Bronchial epithelial cell (primary cell): ENCODE measurements at places on chromosomes 5 and 9. TPM values are rescaled to one million over a fixed set of nuclear protein-coding genes. Genes with fewer than 3 reads are reported as not detected.

Gene ROPN1L
- 0.13 TPM in 1 of 2 replicates, not detected in the other for total RNA-seq

Gene HAVCR1
- total RNA-seq = not detected in 2 replicates

Gene TMC1
- 1.0 TPM in 1 of 2 replicates, not detected in the other for total RNA-seq

Gene TRIP13
- 0.77 and 1.8 TPM in 2 replicates for total RNA-seq

Gene FCN1
- not detected in 2 replicates for total RNA-seq

Gene SOX30
- under 0.01 TPM in 1 of 2 replicates, not detected in the other for total RNA-seq

Gene ANKRD18A
- 1.6 and 3.3 TPM in 2 replicates for total RNA-seq

Gene OLFM1
- total RNA-seq = 0.13 and 0.26 TPM in 2 replicates

Gene CCDC192
- total RNA-seq = not detected in 2 replicates

Gene NCS1
- total RNA-seq = 22.9 and 26.6 TPM in 2 replicates

Gene SPATA31D4
- not detected in 2 replicates for total RNA-seq

Gene TLX3
- total RNA-seq = not detected in 2 replicates

Gene RANBP17
- total RNA-seq = 6.8 and 10.6 TPM in 2 replicates

Gene ARL14EPL
- not detected in 2 replicates for total RNA-seq

Gene TTC16
- not detected in 2 replicates for total RNA-seq

Gene RRAGA
- total RNA-seq = 29.7 and 41.6 TPM in 2 replicates

Gene SCGB3A2
- not detected in 2 replicates for total RNA-seq

Gene FIBCD1
- 0.26 and 0.51 TPM in 2 replicates for total RNA-seq

Gene SLC36A3
- not detected in 2 replicates for total RNA-seq

Gene ATG10
- 9.7 and 12.7 TPM in 2 replicates for total RNA-seq
